ENCODE measurements at places on chromosomes 3 and 15.

DNA sequence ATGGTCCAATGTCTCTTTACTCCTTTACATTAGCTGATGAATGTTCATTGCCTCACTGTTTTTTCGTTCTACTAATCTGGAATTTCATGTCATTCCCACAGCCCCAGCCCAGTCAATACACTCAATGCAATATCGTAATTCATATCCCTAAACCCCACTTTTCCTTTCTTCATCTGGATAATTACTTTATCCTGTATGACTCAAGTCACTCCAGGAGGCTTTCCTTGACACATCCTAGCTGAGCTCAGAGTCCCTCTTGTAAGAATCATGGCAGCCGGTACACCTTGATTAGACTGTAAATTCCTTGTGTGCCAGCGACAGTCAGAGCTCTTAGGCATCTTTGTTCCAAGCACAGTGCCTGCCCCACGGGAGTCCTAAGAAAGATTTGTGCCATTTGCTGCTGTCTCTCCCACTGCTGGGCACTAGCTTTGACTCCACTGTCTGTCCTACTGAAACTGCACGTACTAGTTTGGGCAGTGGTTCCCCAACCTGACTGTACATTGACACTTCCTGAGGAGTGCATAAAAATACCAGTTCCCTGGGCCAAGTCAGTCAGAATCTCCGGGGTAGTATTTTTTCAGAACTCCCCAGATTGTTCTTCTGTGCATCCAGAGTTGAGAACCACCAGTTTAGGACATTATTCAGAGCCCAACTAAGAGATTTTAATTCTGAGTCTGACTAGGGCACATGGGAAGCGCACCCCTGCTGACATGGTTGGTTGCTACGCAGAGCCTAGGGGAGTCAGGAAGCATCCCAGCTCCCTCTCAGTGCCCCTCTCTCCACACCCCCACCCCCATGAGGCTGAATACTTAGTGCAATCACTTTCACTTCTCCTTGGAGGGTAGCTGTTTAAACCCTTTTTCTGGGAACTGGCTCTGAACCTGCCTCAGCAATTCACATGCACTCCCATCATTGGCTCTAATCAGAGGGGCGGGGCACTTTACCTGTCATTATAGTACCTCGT is 19.5 kb upstream of the C3orf70 start:
- DNase-seq: no peak

- no peak for DNase-seq
Measured at GRCh38 chr15:72009222-72009621, 108.7 kb downstream of the MYO9A start.

DNA sequence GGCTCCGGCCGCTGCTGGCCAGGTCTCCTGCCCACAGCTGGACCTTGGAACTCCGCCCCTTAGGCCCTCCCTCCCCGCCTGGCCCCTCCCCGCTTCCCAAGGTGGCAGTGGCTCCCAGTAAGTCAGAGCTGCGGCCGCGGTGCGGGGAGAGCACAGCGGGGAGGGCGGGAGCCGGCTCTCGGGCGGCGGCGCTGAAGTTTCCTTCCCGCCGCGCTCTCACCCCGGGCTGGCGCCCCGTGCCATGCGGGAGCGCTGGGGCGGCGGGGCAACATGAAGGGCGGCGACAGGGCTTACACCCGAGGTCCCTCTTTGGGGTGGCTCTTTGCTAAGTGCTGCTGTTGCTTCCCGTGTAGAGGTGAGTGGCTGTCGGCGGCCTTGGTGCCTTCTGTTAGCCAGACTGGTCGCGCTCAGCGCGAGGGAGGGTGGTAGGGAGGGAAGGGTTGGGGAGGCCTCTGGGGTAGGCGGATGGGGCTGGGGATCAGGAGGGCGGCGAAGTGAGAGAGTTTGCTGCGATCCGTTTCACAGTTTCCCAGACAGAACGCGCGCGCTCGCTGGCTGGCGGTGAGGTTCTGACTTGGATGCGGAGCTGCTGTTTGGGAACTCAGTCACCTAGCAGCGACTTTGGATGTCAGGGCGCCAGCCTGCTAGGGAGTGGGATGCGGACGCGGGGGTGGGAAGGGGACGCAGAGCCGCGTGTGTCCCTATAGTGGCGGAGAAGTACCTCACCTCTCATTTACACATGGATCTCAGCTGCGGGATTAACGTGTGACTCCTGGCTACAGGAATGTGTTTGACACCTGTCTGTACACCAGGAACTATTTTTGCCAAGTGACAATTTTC is 145.5 kb upstream of the UMPS start:
- no peak for DNase-seq

GRCh38 chr3:53820756-53821580 is 25.3 kb downstream of the CHDH start:
- DNase-seq: no peak

- DNase-seq: no peak
Measured at GRCh38 chr3:74039105-74039504, 414.4 kb upstream of the PDZRN3 start.

- DNase-seq: peak; percentile 84
Measured at GRCh38 chr15:27250223-27250622, 279.2 kb downstream of the GABRG3 start.

- DNase-seq: no peak
Measured at GRCh38 chr3:5694266-5694665, 506.8 kb downstream of the EDEM1 start.

- DNase-seq: no peak
Measured at GRCh38 chr3:183818706-183819624, 6.4 kb downstream of the MAP6D1 start.

DNA sequence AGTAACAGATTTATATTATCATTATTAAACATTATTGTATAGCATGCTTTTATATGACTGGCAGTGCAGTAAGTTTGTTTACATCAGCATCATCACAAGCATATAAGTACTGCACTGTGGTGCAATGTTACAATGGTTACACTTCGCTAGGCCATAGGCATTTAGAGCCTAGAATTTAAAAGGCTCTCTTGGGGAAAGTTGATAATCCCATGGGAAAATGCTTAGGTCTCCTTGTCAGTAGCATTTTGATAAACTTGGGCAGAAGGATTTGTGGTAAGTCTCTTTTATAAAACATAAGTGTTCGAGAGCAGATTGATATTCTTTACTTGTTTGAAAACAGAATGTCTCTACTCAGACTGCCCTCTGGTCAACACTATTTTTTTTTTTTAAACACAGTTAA is 7.5 kb downstream of the DTWD1 start:
- no peak for DNase-seq

All from DMS79 (cell line).